Upper lobe of left lung (tissue), 6 donors: ENCODE measurements at places on chromosomes 3 and 15.

DNA sequence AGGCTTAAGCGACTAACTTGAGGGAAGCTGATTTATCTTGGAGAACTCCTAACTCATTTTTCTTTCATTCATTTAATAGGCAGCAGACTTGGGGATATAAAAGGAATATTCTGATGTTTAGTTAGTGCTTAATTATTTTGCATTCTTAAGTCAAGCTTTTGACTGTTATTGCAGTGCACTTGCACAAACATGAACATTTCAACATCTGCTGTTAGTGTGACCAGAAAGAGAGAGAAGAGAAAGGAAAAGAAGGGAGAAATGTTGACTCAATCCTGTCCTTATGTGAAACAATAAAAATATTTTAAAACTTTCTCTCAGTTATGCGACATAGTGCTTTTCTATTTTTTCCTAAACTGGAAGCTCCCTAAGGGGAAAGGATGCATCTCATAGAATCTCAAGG lies 507.8 kb downstream of the LPP start:
- H3K4me3 ChIP-seq: no peak overlapping the region
- H3K27me3 ChIP-seq: no peaks in the 10 kb centered on the region
- H3K27ac ChIP-seq: no peak overlapping the region
- peaks cover 3% of the 10 kb centered on the region for H3K4me1 ChIP-seq
- no peak for DNase-seq

- no peak overlapping the region for H3K27ac ChIP-seq
- H3K4me1 ChIP-seq: no peaks in the 10 kb centered on the region
- no peak overlapping the region for H3K4me3 ChIP-seq
- H3K27me3 ChIP-seq: no peaks in the 10 kb centered on the region
- H3K36me3 ChIP-seq: peaks cover 40% of the 10 kb centered on the region
Measured at GRCh38 chr3:195693428-195694216, 27.2 kb upstream of the MUC20 start.

DNA sequence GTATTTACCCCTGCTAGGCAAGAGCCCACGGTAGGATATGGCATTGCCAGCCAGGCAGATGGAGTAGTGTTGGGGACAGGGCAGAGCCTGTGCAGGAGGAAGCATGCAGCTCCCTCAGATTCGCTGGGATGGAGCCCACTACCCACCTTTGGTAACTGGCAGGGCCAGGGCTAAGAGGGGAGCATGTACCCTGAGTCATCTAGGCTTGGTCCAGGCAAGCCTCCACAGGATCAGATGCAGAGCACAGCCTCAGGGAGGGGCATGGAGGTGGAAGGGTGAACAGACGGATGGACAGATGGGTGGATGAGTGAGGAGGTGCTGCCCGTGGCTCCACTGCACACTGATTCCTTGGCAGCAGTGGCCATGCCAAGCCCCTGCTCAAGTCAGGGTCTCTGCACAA lies 33.0 kb downstream of the IL20RB start:
- H3K4me3 ChIP-seq: no peak overlapping the region
- no peak for DNase-seq
- no peaks in the 10 kb centered on the region for H3K36me3 ChIP-seq
- H3K4me1 ChIP-seq: peaks cover 18% of the 10 kb centered on the region
- no peaks in the 10 kb centered on the region for H3K27me3 ChIP-seq

- no peak overlapping the region for H3K27ac ChIP-seq
- DNase-seq: no peak
- H3K4me3 ChIP-seq: no peak overlapping the region
- peaks cover 22% of the 10 kb centered on the region for H3K4me1 ChIP-seq
- H3K36me3 ChIP-seq: no peaks in the 10 kb centered on the region
Measured at GRCh38 chr3:36493051-36493450, 112.7 kb downstream of the STAC start.

- H3K4me1 ChIP-seq: peaks cover 34% of the 10 kb centered on the region
- no peaks in the 10 kb centered on the region for H3K27me3 ChIP-seq
- H3K36me3 ChIP-seq: no peaks in the 10 kb centered on the region
- H3K27ac ChIP-seq: peak overlapping the region; percentile 100
Measured at GRCh38 chr3:28347374-28348264, 902 bp upstream of the ZCWPW2 start.
